Posterior cingulate gyrus (tissue), 11 donors: ENCODE measurements at places on chromosomes 11 and 22.

DNA sequence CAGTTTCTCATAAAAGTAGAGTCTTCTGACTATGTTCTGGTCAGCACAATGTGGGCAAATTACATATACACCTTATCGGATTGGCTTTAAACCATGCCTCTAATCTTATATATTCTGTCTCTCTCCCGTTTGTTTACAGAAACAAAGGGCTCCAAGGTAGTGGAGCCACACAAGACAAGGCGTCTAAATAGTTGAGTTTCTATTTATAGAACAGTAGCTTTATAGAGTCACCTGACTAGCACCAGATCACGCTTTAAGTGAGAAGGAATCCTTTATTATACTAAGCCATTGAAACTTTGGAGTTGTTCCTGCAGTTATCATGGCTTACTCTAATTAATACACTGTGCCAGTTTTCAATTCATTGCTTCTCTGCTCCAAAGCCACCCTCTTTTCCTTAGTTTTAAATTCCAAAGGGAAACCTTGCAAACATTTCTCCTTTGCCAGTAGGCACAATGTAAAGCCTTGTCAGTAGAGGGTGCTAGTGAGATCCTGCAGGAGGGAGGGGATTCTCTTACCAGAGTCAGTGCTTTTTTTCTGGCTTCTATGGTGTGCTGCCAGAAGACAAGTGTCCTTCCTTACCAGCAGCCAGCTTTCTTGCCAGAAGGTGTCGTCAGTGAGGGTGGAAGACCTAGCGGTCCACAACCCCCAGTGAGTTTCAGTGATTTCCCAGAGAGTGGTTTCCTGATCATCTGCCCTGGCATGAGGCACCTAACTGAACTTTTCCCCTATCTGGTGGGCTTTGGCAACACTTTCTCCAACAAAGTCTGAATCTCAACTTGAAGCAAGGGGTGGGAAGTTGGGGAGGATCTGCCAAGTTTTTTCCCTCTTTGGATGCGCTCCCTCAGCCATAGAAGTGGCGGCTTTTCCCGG is 71.7 kb downstream of the RAB38 start:
- DNase-seq: no peak

DNA sequence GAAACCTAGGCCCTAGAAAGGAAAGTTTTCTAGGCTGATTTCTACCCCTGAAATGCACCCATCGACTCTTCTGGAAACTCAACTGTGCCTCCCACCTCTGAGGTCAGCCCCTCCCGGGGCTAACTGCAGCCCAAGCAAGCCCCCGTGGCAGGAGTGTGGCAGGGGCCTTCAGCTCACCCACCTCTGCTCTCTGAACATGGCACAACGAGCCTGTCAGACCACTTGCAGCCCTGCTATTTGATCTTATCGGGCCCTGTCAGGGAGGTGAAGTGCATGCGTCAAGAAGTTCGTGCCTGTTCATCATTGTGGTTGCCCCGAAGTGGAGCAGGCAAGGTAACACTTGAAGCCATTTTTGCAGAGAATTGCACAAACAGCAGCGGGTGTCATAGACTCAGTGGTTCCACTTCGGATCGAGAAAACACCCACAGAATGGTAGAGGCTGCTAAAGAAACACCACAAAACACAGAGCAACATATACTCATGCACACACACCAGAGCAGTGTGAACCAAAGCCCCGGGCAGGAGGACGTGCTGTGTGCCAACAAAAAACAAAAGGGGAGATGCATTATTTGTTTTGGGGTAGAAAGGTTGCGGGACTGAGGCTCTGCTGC is 262.7 kb downstream of the ETS1 start:
- DNase-seq: no peak

- DNase-seq: no peak
Measured at GRCh38 chr11:17979770-17980371, 33.0 kb downstream of the SERGEF start.

DNA sequence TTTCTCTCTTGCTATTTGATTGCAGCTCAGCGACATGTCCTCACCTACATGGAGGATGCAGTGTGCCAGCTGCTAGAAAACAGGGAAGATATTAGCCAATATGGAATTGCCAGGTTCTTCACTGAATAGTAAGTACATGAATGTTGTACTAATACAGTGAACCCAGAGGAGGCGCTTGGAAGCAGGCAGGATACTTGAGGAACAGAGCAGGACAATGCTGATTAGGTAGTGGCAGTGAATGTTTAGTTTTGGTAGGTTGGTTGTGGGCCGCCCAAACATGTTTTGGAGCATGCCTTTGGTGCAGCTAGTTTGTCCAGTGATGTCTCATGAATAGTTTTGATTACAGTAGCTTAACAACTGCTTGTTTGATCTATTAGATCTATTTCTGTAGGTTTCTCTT is 50.6 kb downstream of the CSTPP1 start:
- no peak for DNase-seq

DNA sequence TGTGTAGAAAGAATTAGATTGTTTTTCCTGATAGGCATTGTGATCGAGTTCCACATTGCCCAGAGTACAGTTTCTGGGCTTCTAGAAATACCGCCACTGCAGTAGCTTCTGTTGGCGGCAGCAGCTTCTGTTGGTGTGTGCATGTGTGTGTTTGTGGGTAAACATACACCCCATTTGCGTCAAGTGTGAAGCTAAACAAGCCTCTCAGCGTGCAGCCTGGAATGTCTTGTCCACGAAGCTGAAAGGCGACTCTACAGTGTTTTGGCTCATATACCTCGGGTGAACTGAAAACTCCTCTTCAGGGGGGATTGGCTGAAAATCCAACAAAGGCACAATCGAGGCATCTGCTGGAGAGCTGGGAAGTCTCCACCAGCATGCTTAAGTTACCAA is 112.0 kb upstream of the E2F8 start:
- DNase-seq: no peak

- DNase-seq: no peak
Measured at GRCh38 chr11:74769055-74769707, 20.5 kb downstream of the RNF169 start.

GRCh38 chr22:42114721-42115120 is 15.9 kb downstream of the CYP2D6 start:
- DNase-seq: no peak

DNA sequence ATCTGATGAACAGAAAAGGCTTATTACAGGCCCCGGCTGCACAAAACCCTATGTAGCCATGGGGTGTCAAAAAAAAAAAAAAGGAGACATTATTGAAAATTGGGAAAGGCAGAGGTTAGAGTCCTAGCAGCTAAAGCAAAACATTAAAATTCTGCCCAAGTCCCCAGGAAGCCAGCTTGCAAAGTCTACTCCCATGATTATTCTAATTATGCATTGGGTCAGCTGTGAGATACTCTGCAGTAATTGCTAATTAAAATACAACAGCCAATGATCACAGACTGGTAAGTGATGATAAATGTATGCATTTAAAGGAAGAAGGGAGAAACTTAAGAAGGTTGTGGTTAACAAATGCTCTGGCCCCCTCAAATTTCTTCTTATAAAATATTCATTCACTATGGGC is 286.9 kb upstream of the PITPNB start:
- DNase-seq: no peak

DNA sequence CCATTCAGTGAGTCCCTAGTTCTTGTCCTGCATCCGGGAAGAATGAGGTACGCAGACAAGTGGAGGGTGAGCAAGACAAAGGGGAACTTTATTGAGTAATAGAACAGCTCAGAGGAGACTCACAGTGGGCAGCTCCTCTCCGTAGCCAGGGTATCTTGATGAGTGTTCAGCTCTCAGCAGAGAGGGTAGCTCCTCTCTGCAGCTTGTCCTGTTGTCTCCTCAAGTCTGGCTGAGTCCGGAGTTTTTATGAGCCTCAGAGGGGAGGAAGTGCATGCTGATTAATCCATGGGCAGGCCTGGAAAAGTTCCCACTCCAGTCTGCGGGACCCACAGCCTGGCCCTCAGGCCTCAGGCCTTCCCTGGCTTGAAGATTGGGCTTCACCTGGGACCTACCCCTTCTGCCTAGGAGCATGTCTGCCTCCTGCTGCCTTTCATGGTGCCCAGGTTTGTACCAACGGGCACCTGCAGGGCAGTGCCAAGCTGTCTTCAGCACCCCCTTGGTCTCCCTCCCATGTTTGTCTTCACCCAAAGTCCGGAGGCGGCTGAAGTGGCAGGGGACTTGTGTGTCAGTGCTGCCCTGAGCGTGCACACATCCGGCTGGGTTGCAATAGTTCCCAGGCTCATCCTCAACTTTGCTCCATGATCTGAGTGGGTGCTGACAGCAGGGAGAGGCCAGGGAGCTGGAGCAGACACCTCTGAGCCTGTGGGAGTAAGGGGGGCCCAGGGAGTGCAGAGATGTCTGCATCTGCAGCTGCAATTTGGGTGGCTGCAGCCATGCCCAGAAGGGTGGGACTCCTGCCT is 134.2 kb downstream of the LDLRAD3 start:
- no peak for DNase-seq

DNA sequence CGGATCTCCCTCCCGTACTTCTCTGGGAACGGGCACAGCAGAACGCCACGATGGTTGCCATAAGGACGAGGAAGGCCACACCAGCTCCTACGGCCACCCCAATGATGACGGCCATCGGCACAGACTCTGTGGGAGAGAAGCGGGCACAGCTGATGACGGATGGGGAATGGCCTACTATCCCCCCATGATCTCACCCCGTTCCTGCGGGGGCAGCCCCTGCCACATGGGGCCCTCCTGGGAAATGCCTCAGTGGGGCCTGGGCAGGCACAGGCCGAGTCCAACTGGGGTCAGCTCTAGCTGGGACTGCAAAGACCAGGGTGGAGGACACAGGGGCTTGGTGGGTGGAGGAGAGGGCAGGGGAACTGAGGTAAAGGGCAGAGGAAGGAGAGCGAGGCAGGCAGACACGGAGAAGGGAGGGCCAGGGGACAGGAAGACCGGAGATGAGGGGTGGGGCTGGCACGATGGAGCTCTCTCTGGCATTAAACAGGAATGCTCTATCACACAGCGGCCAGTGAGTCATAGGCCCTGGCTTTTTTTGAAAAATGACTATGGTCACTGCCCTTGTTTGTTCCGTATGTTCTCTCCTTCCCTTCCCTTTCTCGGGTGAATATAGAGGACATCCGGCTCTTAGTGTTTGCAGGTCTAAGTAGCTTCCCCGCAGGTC is 76.0 kb downstream of the ST3GAL4 start:
- no peak for DNase-seq

GRCh38 chr11:15615398-15616096 is 500.8 kb downstream of the INSC start:
- DNase-seq: peak; percentile 20

GRCh38 chr11:19713196-19714021 is 772 bp downstream of the NAV2 start:
- DNase-seq: no peak
